ENCODE measurements at places on chromosomes 11 and 22. TPM values are rescaled to one million over a fixed set of nuclear protein-coding genes. Genes with fewer than 3 reads are reported as not detected.

Gene LGALS12
- total RNA-seq, result not detected

Gene CATSPERZ
- not detected for total RNA-seq

Gene ADAMTS15
- 8.9 TPM for total RNA-seq

Gene GLYAT
- not detected for total RNA-seq

Gene IGLL1
- not detected for total RNA-seq

Gene RHOG
- 48.7 TPM for total RNA-seq

Gene FAM168A
- total RNA-seq, result 23.5 TPM

Gene OR52E8
- total RNA-seq, result not detected

Gene CALCB
- 0.95 TPM for total RNA-seq

Gene VSIG10L2
- not detected for total RNA-seq

Gene PDGFB
- 9.6 TPM for total RNA-seq

Gene IL18
- total RNA-seq, result 5.8 TPM

Gene CBY1
- 42.9 TPM for total RNA-seq

Measured in sigmoid colon (tissue), 7 donors.